ENCODE measurements at places on chromosomes 12 and 14.

DNA sequence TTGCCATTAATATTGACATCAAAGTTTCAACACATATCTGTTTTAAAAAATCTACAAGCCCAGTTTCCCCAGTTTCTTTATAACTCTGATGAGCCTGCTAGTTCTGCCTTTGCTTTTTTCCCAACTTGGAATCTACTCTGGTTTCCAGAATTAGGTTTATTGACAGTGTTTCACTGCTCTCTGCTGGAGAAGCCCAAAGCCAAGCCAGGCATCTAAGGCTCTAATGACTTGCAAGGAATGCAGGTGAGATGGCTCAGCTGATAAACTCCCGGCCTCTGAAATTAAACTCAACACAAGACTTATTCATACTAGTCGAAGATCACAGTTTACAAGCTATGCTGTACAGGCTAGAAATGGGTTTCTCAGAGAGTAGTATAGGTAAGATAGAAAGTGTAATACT lies 54.3 kb downstream of the HMGA2 start:
- DNase-seq = no peak

DNA sequence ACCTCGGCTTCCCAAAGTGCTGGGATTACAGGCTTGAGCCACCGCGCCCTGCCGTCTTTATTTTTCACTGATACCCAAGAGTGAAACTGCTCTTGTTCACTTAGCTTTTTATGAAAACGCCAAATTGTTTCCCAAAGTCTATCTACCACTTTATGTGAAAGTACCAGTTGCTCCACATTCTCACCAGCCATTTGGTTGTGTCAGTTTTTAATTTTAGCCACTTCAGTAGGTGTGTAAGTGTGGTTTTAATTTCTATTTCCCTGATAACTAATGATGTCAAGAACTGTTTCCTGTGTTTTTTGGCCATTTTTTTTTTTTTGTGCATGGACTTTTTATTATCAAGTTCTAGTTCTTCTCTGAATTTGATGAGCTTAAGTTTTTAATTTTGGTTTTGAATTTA lies 17.1 kb downstream of the CAND1 start:
- no peak for DNase-seq

GRCh38 chr12:32757157-32757556 lies 1.5 kb upstream of the YARS2 start:
- no peak for DNase-seq

DNA sequence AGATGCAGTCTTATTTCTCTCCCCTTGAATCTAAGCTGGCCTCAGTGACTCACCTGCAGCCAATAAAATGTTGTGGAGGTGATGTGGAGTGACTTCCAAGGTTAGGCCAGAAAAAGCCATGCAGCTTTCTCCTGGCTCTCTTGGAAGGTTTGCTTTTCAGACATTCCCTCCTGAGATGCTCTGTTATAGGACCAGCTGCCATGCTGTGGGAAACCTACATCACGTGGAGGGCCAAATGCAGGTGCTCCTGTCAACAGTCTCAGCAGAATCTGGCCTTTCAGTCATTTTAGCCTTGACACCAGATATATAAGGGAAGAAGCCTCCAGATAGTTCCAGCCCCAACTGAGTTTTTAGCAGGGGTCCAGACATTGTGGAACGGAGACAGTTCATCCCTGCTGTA lies 38.1 kb upstream of the DACT1 start:
- no peak for DNase-seq

- DNase-seq = no peak
Observed at GRCh38 chr14:71355324-71356201, 448.3 kb downstream of the PCNX1 start.

GRCh38 chr14:90574188-90575131 lies 177.6 kb downstream of the CALM1 start:
- no peak for DNase-seq

GRCh38 chr14:55746558-55746957 lies 166.6 kb downstream of the KTN1 start:
- no peak for DNase-seq

- DNase-seq = no peak
Observed at GRCh38 chr12:97985834-97986233, 523.2 kb downstream of the RMST start.

GRCh38 chr14:93706360-93706955 lies 81.8 kb downstream of the PRIMA1 start:
- no peak for DNase-seq

DNA sequence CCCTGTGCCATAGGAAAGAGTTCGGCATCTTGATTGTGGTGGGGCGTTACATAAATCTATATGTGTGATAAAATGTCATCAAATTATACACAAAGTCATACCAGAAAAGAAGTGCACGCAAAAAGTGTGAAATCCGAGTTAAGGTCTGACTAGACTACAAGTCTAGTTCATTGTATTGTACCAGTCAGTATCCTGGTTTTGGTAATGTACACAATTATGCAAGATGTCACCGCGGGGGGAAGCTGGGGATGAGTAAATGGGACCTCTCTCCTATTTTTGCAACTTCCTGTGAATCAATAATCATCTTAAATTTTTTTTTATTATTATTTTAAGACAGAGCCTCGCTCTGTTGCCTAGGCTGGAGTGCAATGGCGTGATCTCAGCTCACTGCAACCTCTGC lies 43.2 kb upstream of the BCL11B start:
- DNase-seq = no peak

GRCh38 chr14:74326369-74327152 lies 21.7 kb upstream of the VRTN start:
- DNase-seq = no peak

DNA sequence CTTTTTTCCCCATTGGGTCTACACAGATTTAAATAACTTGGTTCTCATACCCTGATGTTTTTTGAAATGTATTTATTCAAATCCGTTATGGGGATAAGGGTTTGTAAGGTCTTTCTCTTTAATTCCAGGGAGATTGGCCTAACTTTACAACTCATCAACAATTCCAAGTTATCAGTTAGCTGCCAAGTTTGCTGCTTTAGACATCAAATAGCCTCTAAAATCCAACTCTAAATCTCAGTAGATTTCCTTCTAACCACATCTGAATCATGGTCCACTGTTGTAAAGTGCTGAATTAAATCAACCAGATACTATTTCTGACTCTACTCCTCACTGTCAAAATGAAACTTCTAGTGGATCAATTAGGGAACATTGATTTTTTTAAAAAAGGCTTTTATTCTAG lies 364.1 kb upstream of the E2F7 start:
- no peak for DNase-seq

- DNase-seq = no peak
Observed at GRCh38 chr12:116026768-116027550, 250.5 kb downstream of the MED13L start.

DNA sequence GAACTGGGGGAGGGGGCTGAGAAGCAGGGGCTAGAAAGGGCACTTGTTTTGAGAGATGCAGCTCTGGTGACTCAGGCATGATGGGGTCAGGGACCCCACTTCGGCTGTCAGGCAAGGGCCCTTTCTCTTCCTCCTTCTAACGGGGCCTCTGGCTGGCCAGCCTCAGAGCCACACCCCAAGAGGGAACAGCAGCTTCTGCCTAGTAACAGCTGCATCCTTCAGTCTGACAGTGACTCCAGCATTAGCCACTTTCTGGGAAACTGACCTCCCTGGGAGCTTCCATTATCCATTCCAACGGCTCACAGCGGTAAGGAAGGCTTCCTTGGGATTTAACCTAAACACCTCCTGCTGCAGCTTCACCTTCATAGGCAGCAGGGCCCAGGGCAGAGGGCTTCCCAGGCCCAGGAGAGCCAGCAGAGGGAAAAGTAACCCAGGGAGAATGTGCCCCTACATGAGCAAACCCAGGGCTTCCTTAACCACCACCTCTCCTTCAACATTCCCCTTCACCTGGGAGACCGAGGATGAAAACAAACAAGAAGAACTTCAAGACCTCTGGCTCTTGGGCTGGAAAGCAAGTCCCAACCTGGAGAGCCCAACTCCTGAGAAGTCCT lies 2.7 kb downstream of the NCKAP5L start:
- DNase-seq = no peak

DNA sequence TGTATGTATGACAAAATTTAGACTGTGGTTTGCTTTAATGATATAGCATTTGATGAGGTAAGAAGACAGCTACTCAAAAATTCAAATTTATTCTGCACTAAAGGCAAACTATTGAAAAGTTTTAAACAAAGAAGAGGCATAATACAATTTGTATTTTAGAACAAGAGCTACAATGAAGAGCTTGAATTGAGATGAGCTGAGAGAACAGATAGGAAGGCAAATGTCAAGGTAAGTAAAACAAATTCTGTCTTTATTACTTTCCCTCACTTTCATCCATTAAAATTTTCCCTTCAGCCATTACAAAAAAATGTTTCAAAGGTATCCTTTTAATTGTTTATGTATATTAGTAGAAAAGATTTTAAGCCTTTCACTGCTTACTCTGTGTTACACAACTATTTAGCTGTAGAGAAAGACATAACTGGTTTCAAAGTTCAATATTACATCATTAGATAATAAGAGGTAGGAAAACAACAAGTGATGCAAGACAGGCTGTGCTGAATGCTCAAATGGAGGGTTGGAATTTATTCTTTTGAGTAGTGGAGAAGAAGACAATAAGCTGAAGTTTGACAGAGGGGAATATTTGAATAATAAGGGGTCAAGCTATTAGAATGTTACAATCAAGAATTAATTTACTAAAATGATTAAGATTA lies 1334.1 kb downstream of the FSCB start:
- no peak for DNase-seq

- DNase-seq = no peak
Observed at GRCh38 chr12:20099395-20100183, 268.7 kb upstream of the PDE3A start.

DNA sequence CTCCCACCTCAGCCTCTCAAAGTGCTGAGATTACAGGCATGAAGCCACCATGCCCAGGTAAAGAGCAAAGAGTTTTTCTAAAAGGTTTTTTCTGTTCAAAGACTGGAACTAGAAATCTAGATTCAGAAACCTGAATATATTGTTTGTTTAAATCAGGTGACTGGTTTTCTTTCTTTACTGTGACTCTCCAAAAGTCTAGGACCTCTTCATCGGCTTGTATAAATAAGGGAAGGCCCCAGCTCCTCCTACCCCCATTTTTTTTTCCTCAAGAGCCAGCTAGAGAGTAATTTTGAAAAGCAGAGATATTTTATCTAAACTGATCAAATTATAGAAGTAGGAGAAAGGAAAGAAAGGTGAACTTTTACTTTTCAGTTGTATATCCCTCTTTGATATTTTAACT lies 48.0 kb downstream of the TMEM116 start:
- no peak for DNase-seq

DNA sequence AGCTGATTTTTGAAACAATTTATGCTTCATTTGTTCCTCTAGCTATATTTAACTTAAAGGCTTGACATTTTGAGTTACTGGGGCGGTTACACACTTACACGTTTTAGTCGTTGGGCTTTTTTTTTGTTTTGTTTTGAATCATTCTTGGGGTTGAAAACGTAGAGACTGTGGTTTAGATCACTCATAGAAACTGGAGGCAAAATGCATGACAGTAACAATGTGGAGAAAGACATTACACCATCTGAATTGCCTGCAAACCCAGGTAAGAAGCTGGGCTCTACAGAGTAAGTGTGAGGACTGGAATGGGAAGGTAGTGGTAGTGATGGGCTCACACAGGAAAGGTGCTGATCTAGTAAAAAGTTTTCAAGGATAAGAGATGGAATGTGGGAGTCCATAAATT lies at the start of gene CLEC2D:
TSS of gene CLEC2D (plus strand) at position 180 of the 400 bp plus-strand sequence. CDS start at position 202, 22 bp downstream.
- no peak for DNase-seq

- DNase-seq = no peak
Observed at GRCh38 chr12:50574601-50575348, 70.0 kb downstream of the DIP2B start.

DNA sequence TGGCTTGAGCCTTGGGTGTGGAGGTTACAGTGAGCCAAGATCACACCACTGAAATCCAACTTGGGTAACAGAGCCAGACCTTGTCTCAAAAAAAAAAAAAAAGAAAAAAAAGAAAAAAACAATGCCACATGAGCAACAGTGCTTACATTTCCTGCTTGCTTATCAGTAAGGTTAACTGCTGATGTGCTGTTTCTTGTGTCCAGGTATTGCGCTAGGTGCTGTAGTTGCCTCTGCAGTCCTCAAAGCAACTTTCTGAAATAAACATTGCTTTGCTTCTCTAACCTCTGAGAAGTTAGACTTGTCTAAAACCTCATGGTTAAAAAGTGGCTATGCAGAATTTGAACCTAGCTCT lies 24.7 kb downstream of the RNF34 start:
- DNase-seq = no peak

GRCh38 chr12:106595268-106595667 lies 12.5 kb downstream of the RFX4 start:
- no peak for DNase-seq

DNA sequence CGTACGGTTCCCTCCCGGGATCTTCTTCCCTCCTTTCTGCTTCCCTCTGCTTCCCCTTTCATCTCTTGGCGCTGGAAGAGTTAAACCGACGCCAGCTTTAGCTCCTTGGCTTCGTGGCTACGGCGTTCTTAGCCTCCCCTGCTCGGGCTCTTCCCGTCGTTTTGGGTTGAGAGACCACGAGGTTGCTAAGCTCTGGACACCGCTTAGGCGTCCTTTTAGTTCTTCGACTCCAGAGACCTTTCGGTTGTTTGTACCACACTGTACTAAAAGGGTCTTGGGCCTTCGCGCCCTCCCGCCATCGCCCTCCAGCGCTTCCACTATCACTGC lies 545 bp downstream of the CPSF2 start:
- no peak for DNase-seq

GRCh38 chr12:71548893-71549292 lies 109.3 kb downstream of the LGR5 start:
- DNase-seq = no peak

DNA sequence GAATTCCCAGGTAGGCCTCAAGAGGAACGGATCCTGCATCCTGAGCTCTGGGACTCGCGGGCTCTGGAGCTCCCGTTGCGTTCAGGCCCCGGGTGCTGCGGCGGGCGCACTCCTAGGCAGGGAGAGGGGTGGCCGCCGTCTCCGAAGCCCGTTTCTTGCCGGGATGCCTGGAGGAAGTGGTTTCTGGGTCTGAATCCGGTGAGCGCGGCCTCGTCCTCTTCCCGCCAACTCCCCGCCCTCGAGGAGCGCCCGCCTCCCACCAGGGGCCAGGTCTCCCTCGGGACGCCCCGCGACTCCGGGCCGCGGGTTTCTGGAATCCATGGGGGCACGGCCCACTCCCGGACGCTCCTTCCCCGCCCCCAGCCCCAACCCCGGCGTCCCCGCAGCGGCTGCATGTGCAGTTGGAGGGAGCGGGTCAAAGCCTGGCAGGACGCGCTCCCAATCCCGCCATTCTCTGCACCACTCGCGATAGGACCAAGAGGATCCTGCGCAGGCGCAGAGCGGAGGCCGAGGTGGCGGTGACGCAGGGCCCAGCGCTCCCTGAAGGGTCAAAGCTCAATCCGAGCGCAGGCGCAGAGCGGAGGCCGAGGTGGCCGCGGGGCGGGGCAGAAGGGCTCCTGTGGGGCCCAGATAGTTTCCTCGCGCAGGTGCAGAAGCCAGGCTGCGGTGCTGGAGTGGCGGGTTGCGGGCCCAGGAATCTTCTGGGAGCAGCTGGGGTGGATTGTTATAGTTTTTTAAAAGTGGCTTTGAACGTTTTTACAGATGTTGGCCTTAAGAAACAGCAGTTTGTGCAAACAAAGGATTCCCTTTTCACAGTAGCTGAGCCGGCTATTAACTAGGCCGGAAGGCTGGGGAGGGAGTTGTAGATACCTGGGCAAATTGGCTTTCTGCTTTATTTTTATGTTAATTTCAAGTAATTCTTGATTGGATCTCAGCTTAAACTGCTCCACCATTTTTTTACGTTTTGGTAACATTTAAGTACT lies 796.4 kb downstream of the AACS start:
- DNase-seq = no peak

All from stimulated activated CD8-positive, alpha-beta memory T cell treated with anti-CD3 and anti-CD28 coated beads, Interleukin-7, amount 100 ng/mL, for 1 hour (primary cell).